ENCODE measurements at places on chromosomes 4 and X.

- peak; percentile 98 for DNase-seq
These were observed 64.5 kb upstream of the WDR1 start for GRCh38 chr4:10180927-10181744.

DNA sequence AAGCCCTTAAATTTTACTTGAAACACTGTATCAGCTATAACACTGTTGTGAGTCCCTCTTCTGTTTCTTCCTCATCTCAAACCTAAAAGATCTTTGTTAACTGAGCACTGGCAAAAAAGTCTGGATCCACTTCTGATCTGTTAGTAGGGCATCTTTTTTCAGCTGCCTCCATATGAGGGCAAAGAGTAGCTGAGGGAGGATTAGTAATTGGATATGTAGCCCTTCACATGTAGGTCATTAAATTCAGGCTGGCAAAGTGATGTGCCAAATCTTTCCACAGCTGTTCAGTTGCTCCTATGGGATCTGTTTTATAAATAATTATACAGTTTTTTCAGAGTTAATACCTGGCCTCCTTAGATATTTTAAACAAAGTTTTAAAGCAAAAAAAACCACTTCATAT is 1.1 kb upstream of the TRMT10A start:
- DNase-seq, result no peak

DNA sequence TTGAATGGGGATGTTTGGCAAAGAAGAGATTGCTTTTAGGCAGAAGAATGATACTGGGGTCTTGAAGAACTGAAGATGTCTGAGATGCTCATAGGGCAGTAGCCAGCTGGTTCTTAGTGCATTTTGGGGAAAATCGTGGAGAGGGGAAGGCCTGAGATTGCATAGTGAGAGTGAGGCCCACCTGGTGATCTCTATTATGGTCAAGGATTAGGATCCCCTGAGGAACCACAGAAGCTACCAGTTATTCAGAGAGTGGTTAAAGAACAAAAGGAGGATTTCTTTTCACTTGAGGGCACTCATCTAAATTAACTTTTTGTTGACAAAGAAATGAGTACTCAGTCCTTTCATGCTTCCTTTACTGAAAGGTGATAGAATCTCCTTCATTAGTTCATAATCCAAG is 271.3 kb upstream of the HAND2 start:
- DNase-seq, result no peak

DNA sequence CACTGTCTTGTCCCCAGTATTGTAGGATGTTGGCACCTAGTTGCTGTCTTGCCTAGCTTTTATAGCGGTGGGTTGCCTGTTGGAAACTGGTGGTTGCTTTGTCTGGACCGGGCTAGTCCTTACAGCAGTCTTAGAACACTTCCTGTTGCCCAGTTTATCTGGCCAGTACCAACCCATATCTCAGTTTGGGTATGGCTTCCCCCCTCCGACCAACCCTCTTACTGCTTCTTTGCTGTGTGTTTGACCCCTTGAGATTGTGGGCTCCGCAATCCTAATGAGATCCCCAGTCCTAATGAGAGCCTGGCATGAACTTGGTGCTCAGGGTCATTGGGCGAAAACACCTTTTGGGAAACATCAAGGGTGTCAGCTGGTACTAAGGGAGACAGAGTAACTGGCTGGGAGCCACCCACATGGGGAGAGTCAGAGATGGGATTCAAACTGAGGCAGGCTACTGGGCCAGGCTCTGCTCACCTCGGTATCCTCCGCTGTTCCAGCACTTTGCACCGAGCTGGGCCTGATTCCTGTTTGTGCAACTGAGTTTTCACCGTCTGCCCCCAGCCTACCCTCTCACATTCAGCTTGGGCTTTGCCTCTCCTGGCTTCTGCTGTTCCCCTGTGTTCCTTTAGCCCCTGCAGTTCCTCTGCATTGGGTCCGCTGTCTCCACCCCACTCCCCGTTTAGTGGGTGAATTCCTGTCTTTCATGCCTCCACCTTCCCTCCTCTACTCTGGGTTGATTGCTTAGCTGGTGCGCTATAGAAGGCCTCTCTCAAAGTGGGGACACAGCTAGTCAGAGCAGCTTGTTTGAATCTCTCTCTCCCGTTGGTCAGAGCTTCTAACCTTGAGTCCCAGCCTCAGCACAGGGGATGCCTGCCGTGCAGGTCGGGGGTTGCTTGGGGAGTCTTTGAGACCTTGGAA is 1.6 kb downstream of the TBC1D14 start:
- DNase-seq, result no peak

DNA sequence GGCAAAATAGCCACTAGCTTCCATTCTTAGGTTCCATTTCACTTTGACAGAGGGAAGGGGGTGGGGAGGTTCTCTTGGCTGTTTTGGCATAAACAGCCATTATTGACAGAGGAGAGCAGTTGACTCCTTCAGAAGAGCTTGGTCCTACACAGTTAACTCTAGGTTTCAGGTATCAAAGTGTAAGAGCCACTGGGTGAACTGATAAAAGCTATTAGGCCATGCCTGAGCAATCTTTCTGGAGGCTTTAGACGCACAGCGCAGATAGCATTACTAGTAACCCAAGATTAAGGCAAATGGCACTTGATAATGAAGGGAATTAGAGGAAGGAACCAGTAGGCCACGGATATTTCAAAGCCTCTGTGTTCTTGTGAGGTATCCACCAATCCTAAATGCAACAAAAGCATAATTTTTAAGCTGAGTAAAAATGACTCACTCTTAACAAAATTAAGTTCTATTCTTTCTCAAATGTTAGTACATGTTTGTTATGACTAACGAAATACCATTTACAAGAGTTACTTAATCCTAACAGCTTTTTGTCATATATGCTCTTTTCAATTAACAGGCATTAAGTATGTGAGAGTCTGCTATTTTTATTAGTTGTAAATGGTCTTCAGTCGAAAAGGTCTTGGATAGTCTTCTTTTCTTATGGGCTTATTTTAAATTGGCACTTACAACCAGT is 53.6 kb downstream of the SLC7A11 start:
- no peak for DNase-seq

- no peak for DNase-seq
These were observed 114.4 kb downstream of the LAS1L start for GRCh38 chrX:65420154-65420553.

GRCh38 chrX:27751976-27752375 is 55.8 kb upstream of the MAGEB10 start:
- no peak for DNase-seq

- DNase-seq, result peak; percentile 48
These were observed 773 bp upstream of the VMA21 start for GRCh38 chrX:151396042-151396824.

- DNase-seq, result no peak
These were observed 263.8 kb downstream of the NKX6-1 start for GRCh38 chr4:84235126-84235944.

- DNase-seq, result no peak
These were observed 148.3 kb downstream of the NEK1 start for GRCh38 chr4:169464080-169464479.

GRCh38 chrX:8987672-8988250 is 46.2 kb downstream of the FAM9B start:
- no peak for DNase-seq

DNA sequence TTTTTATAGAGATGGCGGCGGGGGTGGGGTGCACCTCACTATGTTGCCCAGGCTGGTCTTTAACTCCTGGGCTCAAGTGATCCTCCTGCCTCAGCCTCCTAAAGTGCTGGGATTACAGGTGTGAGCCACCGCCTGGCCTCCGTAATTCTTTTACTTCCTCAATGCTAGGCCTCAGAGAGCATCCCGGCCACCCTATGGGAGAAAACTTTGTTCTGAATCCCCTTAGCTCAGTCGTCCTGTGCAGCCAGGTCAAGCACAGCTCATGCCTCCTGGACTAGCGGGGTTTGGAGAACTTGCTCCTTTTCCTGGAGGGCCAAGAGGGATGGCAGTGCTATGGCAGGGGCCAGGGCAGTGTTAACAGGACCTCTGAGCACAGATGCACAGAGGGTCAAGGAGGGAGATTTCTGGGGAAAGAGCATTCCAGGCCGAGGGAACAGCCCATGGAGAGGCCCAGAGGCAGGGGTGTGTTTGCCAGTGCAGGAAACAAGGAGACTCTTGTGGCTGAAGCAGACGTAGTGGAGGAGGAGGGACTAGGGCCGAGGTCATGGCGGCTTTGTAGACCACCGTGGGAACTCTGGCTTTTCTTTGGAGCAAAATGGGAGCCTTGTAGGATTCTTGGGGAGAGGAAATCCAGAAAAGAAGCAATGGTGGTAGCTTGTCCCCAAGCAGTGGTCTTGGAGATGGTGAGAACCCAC is 9.8 kb upstream of the TNIP2 start:
- DNase-seq, result no peak

DNA sequence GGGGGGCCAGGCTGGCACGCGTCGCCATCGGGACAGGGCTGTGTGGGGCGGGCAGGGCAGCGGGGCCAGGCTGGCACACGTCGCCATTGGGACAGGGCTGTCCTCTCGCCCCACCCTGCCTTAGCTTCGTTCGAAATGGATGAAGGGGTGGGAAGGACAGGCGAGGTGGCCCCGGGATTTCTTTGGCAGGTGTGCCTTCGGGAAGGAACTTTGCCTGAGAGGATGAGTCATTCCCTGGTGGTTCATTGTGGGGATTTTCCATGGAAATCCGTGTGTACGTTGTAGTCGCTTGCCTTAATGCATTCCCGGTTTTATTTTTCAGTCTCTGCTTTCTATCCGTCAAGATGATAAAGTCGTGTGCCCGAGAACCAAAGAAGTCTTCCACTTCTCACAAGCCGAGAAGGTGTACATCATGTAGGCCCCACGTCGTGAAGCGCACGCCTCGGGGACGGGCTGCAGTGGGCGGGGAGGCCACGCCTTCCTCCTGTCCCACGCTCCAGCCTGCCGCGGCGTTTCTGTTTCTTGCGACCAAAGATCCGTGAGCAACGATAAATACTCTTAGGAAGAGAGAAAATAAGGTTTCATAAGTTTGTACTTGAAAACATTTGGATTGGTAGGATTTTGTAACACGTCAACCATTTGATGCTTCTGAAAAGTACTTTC is 8.1 kb upstream of the UVSSA start:
- no peak for DNase-seq

DNA sequence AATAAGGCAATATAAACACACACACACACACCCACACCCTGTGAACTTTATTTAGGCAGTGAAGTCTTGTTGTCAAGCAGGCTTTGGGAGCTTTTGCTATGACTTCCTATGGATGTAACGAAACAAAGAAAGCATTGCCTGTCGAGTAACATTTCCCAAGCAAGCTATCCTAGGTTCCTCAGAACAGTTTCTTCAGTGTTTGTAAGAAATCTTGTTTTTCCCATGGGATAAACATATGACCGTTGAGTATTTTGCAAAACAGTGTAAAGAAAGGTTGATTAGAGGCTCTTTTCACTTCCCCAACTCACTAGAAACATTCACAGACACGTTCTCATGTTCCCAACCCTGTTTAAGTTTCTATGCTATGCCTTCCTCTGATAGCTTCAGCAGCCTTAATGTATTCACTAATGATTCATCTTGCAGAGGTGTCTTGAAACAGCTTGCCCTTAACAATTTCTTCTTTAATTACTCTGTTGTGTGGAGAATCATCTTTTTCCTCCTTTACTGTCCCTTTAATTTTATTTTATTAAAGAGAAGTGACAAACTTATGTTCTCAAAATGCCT is 1947.1 kb upstream of the TENM3 start:
- no peak for DNase-seq

DNA sequence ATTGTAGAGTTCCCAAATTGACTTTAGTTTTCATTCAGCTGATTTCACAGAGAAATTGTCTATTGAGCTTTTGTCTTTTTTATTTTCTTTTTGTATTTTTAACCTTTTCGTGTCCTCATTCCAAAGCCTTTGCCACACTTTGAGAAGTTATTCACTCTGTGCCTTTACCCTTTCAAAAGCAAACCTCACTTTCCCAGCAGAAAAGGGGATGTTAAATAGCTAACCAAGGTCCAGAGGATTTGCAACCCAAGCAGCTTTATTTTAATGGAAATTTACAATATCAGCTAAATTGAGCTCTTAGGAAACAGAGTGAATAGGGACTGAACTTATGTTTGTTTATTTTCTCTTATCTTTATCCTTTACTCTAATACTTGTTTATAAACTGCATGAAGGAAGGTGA is 428.8 kb downstream of the PCDH7 start:
- DNase-seq, result no peak

GRCh38 chr4:47562297-47562696 is 77.2 kb downstream of the ATP10D start:
- peak; percentile 28 for DNase-seq

- no peak for DNase-seq
These were observed 321.1 kb downstream of the NKX6-1 start for GRCh38 chr4:84177831-84178542.

GRCh38 chr4:9898596-9899305 is 117.3 kb downstream of the DRD5 start:
- peak; percentile 52 for DNase-seq

- peak; percentile 83 for DNase-seq
These were observed 669 bp downstream of the IRF2 start for GRCh38 chr4:184473499-184474262.

GRCh38 chr4:23728393-23728792 is 161.5 kb downstream of the PPARGC1A start:
- no peak for DNase-seq

- peak; percentile 41 for DNase-seq
These were observed 1.8 kb downstream of the SLC38A5 start for GRCh38 chrX:48468247-48468671.

DNA sequence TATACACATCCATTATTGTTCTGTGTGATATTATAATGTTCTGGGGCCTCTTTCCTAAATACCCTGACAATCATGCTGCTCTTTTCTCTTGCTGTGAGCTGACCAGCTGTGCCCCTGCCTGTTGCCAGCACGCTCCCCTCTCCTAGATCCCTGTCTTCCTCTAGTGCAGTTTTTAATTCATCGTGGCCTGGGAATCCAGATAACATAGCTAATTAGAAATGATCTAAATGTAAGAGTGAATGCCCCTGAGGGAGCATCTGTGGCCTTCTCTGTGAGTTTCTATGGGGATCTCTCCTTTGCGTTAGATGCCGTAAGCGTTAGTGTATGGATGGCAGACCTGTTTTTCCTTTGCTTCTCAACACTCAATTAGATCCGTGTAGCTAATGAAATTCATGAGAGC is 434.3 kb downstream of the SPRY1 start:
- no peak for DNase-seq

GRCh38 chr4:147025042-147025441 is 79.4 kb upstream of the TTC29 start:
- no peak for DNase-seq

DNA sequence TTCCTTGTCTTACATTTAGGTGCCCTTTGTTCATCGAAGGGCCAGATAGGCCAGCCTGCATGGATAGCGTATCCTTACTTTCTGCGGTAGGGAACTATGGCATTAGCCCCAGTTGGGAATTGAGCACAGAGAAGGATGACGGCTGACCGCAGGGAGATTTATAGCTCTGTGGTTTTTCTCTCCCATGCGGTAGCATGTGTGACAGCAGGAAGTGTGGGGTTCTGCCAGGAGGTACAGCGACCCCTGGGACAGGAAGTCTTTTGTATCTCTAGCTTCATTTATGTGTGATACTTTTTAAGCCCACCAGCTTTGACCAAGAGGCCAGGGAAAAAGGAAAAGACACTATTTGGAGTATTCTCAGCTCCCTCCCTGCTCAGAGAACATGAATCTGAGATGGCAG is 33.1 kb downstream of the GAB3 start:
- peak; percentile 85 for DNase-seq

Measured in OCI-M1 (cell line).